ENCODE measurements at places on chromosomes 1 and 21. TPM values are rescaled to one million over a fixed set of nuclear protein-coding genes. Genes with fewer than 3 reads are reported as not detected.

Gene IFI16
- 61.2 TPM for total RNA-seq

Gene VWA5B1
- total RNA-seq, result not detected

DNA sequence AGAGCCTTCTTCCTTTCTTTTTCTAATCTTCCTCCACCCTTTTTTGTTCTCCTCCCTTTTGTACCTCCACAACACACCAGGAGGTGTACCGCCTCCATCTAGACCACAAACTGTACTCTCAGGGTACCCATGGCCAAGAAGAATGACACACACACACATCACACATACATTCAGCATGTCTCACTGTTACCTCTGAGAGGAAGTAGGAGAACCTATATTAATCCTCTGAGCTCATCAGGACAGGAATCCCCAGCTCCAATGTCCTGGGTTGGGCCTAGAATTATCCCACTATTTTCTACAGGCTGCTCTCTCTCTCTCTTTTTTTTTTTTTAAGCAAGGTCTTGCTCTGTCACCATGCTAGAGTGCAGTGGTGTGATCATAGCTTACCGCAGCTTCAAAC is 36.7 kb downstream of the ATP2B4 start:
- DNase-seq, result no peak

DNA sequence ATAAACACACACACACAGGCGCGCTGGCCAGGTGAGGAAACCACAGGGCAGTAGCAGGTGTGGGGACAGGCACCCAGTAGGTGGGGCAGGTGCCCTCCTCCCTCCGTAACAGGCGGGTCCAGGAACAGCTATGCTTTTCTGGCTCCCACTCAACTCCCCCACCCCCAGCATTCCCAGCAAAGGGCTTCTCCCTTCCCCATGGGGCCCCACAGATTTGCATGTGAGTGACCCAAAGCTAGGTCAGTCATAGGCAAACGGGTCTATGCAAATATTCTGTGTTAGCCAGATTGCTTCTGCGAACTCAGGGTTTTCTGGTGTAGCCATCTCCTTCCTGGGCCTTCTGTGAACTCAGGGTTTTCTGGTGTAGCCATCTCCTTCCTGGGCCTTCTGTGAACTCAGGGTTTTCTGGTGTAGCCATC is 114.2 kb downstream of the SIK1 start:
- DNase-seq, result no peak

Gene OPRD1
- total RNA-seq, result not detected

- no peak for DNase-seq
Measured at GRCh38 chr1:55326496-55327243, 111.5 kb upstream of the USP24 start.

- no peak for DNase-seq
Measured at GRCh38 chr1:207984831-207985572, 74.1 kb upstream of the CD34 start.
